Upper lobe of right lung (tissue), 1 donor: ENCODE measurements at places on chromosomes 1 and 21.

- DNase-seq = no peak
Measured at GRCh38 chr1:221648201-221648600, 93.7 kb downstream of the DUSP10 start.

- no peak for DNase-seq
Measured at GRCh38 chr1:111219557-111220286, 7.8 kb upstream of the CHI3L2 start.

DNA sequence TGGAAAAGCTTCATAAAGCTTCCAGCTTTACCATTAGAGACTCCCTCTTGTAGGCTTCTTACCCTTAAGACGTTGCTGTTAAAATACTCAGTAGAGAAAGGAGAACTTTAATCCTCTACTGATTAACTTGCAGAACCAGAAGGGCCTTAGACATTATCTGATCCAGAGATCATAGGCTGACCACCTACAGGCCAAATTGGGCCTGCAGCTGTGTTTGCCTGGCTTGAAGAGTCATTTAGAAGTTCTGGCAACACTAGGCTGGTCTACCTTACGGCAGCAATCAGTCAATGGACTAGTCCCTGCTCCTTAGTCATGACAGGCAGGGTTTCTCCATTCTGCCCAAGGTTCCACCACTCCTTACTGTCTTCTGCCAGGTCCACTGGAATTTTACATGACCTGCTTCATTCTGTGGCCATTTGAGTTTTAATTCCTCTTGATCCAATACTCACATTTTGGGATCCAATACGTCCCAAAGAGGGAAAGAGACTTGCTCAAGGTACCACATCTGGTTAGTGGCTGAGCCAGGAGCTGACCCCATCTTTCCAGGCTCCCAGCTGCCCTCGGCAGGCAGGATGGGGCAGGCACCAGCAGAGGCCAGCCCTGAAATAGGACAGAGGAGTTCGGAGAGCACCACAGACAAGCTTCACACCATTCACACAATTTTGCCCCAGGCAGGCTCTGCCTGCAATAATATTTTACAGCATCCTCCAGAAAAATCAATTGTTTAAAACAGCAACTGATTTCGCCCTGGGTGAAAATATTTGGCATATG lies 96.8 kb downstream of the TNR start:
- no peak for DNase-seq

GRCh38 chr1:44283524-44284173 lies 70.4 kb downstream of the DMAP1 start:
- no peak for DNase-seq

- no peak for DNase-seq
Measured at GRCh38 chr1:164443166-164443565, 115.8 kb upstream of the PBX1 start.

DNA sequence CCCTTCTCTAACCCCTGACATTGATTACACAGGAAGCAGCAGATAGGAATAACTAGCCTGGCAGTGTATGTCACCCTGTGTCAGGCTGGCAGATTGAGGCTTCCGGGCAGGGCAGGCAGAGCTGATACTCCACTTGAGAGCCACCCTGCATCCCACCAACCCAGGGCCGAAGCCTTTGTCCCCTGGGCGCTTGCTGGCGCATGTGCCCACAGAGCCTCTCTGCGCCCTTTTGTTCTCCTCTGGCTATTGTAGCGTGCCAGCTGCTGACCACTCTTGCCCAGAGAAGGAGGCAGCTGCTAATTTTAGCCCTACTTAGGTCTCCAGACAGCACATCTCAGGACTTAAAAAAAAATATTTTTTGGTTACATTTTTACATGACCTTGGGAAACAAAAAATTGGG lies 304.9 kb downstream of the HHAT start:
- DNase-seq = no peak

DNA sequence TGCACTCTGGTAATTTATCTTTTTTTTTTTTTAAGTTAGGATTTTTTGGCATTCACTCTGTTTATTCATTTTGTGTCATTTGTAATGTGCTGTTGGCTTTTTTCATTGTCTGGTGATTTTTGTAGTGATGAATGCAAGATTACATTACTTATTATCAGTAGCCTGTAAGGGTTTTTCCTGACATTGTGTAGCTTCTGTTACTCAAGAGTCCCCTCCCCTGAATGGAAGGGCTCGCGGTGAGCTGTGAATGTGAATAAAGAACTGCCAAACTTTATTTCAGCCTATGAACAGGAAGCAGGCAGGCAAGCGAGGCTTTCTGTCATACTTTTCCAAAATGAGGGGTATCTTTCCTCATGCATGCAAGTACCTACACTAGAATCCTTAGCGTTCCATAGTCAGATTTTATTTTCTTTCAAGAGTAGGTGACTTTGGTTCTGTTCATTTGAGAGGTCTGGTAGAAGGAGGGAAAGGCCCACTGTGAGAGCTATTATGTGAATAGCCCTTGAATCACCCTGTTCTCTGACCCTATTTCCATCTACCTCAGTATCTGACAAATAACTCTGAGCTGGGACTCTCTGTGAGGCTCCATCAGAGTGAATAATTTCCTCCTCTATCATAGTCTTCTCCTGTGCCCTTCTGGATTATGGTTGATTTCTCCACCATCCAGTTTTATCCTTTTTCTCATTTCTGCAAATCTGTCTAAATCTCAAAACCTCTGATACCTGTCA lies 114.0 kb downstream of the CD247 start:
- no peak for DNase-seq

GRCh38 chr1:101330427-101331130 lies 93.8 kb downstream of the S1PR1 start:
- DNase-seq = no peak

- no peak for DNase-seq
Measured at GRCh38 chr1:217482356-217483102, 148.4 kb downstream of the GPATCH2 start.

DNA sequence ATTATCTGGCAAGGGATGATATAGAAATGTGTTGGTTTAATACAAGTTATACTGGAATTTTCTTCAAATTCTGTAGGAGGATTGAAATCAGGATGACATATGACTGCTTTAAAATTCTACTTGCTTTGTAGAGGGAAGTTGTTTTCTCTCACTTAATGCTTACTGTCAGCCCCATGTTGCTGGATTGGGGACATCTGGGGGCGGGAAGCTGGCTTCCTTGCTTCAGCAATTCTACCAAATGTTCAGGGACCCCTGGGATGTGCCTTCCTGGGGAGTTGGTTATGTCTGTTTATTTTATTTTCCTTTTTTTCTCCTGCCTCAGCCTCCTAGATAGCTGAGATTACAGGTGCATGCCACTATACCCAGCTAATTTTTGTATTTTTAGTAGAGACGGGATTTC lies 63.5 kb downstream of the CNIH3 start:
- no peak for DNase-seq

- no peak for DNase-seq
Measured at GRCh38 chr1:204502241-204502640, 7.6 kb upstream of the PIK3C2B start.

GRCh38 chr1:153253693-153254092 lies 5.8 kb upstream of the LORICRIN start:
- no peak for DNase-seq

DNA sequence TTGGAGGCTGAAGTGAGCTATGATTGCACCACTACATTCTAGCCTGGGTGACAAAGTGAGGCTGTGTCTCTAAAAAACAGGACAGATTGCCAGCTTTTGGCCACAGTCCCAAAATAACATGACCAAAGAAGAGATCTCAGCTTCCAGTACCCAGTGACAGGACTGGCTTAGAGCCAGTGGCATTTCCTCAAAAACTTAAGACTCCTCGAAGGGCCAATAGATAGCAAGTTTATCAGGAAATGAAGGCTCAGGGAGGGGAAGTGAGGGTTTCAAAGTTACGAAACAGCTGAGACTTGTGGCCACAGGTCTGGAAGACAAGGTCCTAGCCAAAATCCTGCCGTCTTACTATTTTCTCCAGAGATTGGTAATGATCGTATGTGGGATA lies 6.3 kb upstream of the TMEM39B start:
- DNase-seq = no peak
